Foreskin keratinocyte (primary cell): ENCODE measurements at places on chromosomes 11 and 22.

DNA sequence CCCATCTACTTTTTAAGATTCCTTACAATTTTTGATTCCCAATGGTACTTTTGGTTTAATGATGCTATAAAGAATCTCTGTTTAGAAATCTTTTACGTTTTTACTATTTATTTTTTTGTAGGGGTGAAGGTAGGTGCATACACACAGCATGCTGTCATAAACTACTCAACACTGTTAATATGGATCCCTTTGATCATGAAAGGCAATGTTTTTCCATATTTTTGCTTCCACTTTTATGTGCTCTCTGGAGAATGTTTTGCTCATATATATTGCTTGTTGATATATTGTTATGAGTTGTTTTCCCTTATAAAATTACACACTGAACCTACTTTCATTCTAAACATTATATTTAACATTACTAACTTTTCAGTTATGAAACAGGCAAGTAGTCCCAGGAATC lies 123.6 kb upstream of the TP53AIP1 start:
- no peak for DNase-seq

- DNase-seq = no peak
Observed at GRCh38 chr11:9118277-9118676, 26.9 kb upstream of the SCUBE2 start.

DNA sequence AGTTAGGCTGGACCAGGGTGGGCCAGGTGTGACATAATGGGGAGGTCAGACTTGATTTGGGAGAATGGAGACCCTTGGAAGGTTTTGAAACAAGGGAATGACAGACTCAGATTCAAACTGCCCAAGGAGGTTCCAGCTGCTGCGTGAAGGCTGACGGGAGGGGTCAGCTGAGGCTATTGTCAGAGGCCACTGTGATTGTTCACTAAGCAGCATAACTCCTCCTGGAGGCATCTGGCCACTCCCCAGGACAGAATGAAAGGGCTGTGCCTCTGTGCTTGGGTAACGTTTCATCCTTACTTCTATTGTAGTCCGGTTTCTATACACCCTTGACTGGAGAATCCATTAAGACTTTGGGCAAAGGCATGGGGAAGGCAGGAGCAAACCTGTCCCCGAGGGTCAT lies 126.6 kb downstream of the DSCAML1 start:
- no peak for DNase-seq

DNA sequence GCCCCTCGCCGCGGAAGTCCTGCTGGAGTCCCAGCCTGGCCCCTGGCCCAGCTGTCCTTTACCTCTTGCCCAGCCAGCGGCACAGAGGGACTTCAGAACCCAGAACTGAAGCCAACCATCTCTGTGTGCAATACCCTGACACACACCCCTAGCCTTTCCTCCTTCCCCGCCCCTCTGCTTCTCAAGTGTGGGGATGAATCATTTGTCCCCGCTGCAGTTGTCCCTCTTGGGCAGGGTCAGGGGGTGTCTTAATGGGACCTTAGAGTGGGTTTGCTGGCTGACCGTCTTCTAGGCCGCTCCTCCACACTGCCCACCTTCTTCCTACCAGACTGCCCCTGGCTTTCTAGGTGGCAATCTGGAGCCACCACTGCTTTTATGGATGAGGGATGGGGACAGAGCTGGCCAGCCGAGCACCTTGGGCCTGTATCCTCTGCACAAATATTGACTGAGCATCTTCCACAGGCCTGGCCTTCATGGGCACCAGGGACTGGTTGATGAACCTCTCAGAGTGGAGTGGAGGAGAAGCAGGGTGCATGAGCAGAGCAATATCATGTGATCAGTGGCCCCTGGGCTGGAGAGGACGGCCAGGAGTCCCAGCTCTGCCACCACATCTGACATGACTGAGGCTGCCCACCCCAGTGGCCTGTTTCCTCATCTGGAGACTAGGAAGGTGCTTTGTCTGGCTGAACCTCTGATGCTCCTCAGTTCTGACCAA lies 668 bp upstream of the CHST1 start:
- no peak for DNase-seq
